ENCODE measurements at places on chromosomes 7 and 10.

GRCh38 chr10:34024693-34025425 is 690.4 kb upstream of the NRP1 start:
- DNase-seq = no peak

- DNase-seq = no peak
Observed at GRCh38 chr7:106249488-106249887, 35.3 kb downstream of the NAMPT start.

DNA sequence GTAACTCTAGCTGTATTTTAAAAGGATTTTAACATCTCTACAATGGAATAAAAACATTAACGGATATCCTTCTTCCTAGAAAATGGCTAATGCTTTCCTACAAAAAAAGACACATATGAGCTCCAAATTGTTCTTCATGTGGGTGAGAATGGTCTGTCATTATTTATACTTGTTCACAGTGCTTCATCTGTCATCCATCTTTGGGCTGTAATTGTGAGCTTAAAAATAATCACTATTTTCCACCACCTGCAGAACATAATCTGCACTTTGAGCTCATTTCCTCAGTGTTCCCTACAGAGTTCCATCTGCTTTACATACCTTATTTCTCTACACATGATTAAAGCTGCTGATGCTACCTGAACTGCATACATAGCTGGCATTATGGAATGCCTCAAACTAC is 979.1 kb upstream of the C7orf33 start:
- DNase-seq = no peak

- no peak for DNase-seq
Observed at GRCh38 chr10:132061030-132061429, 4.7 kb upstream of the JAKMIP3 start.

- no peak for DNase-seq
Observed at GRCh38 chr10:15822131-15822530, 38.2 kb downstream of the MINDY3 start.

DNA sequence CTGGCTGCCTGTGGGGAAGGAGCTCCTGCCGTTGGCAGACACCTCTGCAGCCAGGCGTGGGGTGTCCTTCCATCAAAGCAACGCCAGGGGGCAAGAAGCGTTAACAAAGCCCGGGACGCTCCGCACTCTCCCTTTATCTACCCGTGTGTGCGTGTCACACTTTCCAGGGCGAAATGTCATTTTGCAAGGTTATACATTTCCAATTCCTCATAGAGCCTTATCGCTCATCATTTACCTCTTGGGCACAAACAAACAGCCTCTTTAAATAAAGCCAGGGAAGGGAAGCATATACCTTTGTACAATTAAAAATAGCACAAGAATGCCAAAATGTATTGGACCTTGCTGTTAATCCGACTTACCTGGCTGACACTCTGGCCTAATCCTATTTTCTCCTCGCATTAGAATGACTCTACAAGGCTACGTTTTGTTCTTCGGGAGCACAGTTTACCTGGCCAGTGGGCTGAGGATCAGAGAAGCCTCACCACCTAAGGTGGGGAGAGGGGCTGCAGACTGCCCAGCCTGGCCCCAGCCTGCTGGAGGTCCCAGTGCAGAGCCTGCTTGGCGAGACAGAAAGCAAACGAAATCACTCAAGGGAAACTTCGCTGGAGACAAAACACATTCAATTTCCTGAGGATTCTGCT is 77.6 kb upstream of the EN2 start:
- DNase-seq = peak; percentile 31

DNA sequence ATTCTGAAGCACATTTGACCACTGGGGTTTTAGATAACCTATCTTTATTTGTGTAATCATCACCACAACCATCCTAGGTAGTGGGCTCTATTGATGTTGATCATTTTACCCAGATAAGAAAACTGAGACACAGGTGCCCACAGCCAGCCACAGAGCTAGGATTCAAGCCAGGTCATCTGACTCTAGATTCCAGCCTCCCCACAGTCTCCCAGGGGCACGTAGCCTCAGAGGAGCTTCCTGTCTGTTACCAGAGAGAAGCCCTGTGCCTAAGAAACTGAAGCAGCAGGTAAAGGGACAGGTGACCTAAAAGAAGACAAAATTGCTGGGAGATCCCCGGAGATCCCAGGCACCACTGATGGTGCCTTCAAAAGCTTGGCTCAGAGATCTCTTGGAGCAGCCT is 55.8 kb downstream of the ALOX5 start:
- DNase-seq = no peak

DNA sequence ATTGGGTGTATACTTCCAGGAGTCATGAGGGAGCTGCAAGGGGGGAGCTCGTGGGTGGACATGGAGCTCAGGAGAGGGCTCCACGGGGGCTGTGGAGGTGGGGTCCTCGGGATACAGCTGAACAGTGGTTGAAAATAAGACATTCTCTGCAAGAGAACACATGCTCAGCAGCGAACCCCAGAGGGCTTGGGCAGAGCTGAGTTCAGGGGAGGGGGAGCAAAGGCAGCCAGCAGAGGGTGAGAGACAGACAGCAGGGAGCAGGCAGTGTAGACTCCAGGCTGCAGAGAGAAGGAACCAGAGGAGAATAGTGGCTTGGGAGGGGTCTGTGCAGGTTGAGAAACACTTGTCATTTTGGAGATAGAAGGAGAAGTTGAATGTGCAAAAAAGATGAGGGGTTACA is 73.0 kb upstream of the LRRC18 start:
- DNase-seq = no peak

DNA sequence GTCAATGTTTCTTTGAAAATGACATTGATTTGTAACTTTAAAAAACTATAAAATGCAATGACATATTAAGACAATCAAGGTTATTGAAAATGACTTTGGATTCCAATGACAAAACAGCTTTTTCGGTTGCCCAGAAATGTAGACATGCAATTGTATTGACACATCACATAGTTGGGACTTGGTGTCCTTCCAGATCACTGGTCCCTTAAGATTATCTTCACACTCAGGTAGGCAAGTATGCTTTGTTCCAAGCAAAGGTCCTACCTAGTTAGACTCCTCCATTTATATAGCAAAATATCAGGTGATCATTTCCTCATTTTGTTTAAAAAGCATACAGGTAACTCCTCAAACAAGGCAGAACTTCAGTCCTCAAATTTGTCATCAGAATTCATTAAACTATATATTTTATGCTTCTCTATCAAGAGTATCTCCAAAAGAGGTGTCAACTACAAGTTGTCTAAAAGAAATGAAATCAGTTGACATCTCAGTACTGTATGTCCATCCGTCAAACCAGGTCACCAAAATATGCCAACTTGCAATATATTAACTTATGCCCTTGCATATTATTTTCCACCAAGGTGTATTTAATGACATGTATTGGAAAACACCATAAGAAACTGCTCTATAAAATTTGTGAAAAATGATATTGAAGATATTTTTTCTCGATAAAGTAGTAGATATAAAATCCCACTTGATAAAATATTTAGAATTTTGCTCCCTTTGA is 64.6 kb downstream of the TSPAN12 start:
- no peak for DNase-seq

DNA sequence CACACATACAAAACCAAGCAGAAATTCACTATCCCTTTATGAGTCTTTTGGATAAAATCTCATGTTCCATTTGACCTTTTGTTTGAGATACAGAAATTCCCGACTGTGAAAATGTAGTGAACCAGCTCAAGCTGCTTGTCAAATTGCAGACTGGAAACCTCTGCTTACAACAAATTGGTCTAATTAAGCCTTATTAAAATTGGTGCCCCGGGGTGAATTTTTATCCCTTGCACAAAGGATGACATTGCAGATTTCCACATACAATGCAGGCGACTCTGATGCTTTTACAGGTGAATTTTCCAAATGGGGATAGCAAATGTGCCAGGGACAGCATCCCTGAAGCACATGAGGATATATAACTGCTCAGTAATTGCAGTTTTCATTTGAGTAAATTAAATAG is 257.3 kb downstream of the BMPER start:
- no peak for DNase-seq

DNA sequence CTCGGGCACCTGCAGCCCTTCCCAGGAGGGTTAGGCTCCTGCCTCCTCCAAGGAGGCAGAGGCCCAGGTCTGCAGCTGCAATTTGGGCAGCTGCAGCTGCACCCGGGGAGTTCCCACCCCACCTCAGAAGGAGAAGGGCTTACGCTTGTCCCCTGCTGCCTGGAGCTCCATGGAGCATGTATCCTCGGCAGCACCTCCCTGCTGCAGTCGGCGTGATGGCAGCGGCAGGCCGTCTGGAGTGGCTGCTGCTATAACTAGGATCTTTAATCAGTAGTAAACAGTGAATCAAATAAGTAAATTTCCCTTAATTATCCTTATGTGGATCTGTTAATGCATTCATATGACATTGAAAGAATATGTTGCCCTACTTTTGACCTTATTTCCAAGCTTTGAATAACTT is 167.0 kb downstream of the PON1 start:
- DNase-seq = no peak

GRCh38 chr7:140084972-140085371 is 22.2 kb upstream of the PARP12 start:
- DNase-seq = no peak

- no peak for DNase-seq
Observed at GRCh38 chr7:44697136-44698045, 51.3 kb upstream of the ZMIZ2 start.

DNA sequence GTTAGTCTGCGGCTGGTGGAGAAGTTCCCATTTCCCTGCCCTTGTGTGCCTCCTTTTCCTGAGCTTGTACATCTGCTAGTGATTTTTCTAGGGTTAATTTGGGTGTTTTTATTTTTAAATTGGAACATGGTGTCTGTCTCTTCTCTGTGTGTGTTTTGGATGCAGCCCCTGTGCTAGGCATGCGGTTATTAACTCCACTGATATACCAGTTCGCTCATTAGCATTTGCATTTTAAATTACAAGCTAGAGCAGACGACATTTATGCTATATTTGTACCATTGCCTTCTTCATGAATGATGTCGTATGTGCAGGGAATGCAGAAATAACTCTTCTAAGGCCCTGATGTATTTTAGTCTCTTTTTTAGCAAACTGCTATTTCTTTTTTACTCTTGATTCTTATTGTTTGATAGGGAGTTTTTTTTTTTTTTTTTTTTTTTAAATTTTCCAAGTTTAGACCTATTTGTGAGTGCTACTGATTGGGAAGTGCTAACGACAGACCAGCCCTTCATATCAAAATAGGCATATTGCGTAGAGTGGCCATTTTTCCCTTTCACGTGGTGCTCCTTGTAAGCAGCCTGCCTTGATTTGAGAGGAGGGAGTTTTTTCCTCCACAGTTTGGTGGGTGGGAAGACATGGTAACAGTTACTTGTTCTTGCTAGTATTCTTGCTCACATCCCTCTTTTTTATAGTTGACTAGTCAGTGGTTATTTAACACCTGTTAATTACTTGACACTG is 89.6 kb downstream of the LRRC4 start:
- DNase-seq = no peak

DNA sequence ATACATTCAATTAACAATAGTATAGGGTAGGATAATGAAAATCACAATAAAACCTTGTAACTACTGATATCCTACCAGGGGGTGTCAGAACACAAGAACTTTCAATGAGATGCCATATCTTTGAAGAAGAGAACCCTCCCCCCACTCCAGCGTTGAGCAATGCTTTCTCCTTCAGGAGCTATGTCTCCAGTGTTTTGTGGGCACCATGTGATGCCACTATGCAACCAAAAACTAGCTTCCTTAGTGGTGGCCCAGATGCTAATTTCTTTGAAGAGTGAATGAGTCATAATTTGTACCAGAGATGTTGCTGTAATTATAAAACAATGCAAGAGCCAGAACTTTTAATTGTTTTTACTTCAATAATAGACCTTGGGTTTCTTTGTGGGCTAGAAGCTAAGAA is 76.0 kb upstream of the ADO start:
- DNase-seq = no peak

GRCh38 chr10:11345224-11346054 is 266.0 kb downstream of the USP6NL start:
- no peak for DNase-seq

GRCh38 chr10:100623521-100624230 is 87.9 kb downstream of the HIF1AN start:
- no peak for DNase-seq

DNA sequence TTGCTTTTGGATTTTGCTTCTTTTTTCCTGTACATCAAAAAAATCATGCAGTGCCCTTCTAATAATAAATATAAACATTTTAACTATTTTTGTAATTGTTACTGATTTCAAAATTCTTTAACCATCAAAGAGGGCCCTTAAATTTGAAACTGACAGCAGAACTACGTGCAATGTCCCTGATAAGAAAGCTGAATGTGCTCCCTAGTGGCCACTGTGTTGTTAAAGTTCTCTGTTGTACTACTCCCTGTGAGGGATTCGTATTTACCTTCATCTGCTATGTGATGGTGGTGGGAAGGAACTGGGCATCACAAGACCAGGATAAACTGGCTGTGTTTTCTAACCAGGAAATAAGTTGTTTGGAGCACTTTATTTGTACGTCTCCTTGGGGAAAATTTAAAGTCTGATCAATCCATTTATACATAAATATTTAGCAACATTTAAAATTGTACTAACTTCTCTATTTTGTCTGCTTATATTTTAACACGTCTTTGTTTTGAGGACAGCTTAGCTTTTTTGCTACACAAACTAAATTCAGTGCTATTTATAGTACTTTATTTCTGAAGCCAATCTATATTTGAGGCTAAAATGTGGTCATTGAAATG is 322.4 kb downstream of the HGF start:
- DNase-seq = no peak

GRCh38 chr10:3337741-3338140 is 165.2 kb upstream of the PITRM1 start:
- DNase-seq = no peak

DNA sequence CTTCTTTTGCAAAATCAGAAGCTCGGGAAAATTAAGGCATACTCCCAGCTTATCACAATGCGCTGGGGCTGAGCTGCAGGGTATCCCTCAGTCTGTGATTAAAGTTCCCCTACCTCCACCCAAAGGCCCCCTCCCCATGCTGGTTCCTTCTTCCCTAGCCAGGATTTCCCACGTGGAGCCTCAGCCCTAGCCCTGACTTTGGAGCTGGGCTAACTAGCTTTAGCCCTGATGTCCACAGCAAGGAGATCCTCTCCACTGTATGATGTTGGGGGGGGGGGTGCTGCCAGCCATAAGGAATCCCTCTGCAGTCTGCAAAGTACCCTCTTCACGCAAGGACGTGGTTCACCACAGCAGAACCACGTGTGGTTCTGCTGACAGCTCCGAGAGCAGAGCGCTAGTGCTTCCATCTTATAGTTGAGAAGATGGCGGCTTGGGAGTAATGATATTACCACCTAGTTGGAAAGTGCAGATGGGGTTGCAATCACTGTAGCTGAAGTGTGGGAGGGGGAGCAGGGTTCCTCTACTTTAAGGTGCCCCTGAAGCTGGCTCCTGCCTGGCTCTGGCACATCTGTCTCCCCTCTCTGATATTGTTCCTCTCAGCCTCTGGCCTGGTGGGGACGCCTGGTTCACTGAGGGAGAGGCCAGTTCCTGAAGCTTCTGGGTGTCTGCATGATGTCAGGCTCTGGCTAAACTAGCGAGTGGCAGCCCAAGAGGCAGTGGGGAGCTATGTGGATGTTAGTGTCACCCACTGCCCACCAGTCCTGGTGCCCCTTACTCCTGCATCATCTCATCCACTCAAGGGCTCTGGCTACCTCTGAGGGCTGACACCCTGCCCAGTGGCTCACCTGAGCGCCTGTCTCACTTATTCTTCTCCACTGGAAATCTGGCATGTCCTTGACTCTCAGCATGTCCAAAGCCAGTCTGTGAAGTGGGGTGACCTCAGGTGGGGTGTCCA is 270.7 kb downstream of the RPS24 start:
- no peak for DNase-seq

GRCh38 chr10:79923145-79923544 is 25.8 kb downstream of the SFTPD start:
- DNase-seq = no peak
